ENCODE measurements at places on chromosomes 13 and 19.

GRCh38 chr13:61084988-61085387 is 330.7 kb downstream of the PCDH20 start:
- no peak for DNase-seq

- DNase-seq = no peak
Observed at GRCh38 chr19:29552454-29553280, 26.9 kb downstream of the VSTM2B start.

DNA sequence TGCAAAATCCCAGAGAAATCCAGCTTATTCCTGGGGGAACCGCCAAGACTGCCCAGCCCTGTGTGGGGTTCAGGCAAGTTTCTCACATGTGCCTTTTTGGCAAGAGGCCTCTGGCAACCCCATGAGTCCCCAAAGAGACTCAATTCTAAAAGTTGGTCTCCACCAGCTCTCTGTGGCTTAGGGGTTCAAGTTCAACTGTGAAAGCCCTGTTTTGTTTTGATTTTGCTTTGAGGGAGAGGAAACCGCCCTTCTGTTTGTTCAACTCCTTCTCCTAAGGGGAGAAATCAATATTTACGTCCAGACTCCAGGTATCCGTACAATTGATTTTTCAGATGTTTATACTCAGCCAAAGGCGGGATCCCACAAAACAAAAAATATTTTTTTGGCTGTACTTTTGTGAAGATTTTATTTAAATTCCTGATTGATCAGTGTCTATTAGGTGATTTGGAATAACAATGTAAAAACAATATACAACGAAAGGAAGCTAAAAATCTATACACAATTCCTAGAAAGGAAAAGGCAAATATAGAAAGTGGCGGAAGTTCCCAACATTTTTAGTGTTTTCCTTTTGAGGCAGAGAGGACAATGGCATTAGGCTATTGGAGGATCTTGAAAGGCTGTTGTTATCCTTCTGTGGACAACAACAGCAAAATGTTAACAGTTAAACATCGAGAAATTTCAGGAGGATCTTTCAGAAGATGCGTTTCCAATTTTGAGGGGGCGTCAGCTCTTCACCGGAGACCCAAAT is 583 bp upstream of the LDLR start:
- no peak for DNase-seq

DNA sequence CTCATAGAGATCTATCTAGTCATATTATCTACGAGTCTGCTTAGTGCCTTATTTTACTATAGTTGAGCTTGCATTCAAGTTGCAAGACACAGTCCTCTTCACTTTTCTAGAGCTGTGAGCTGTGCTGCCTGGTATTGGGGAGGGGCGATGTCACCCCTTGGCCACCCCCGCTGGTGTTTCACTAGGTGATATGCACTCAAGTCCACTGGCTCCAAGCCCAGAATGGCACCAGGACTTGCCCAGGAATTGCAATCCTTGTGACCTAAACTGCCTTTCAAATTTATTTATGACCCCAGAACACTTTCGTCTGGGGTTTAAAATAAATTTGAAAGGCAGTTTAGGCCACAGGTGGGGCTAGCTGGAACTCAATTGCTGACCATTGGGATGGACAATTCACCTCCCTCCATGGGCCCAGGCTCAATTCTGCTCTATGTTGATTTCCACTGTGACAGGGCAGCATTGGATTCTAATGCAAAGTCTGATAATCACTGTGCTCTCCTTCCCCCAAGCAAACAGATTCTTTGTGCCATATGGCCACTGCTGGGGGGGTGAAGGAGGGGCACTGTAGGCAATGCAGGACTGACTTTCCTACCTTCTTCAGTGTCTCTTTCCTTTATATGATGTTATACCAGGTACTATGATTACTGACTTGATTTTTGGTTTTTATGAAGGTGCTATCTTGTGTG is 1244.2 kb upstream of the MIR17HG start:
- no peak for DNase-seq

GRCh38 chr13:106985481-106985880 is 417.5 kb upstream of the ARGLU1 start:
- no peak for DNase-seq
